ENCODE measurements at places on chromosomes 16 and 17.

- no peak for DNase-seq
Measured at GRCh38 chr17:12398441-12399051, 267.1 kb upstream of the MYOCD start.

DNA sequence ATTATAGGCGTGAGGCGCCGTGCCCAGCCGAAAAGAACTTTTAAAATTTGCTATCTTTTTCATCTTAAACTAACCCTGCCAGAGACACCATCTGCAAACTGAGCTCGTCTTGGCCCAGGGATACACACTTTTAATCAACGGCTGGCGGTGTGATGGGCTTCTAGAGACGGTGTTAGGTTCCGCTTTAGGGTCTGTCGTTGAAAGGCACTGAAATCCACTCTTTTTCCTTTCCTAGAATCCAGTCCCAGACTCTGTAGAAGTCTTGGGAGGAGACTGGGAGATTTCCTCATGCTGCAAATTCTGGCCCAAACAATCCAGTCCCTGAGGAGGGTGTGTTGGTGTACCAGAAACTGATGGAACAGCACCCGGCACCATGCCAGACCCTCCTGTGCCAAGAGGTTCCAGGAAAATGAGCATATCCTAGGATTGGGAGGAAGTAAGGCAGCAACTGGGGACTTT lies 52.0 kb upstream of the TEX2 start:
- DNase-seq, result no peak

DNA sequence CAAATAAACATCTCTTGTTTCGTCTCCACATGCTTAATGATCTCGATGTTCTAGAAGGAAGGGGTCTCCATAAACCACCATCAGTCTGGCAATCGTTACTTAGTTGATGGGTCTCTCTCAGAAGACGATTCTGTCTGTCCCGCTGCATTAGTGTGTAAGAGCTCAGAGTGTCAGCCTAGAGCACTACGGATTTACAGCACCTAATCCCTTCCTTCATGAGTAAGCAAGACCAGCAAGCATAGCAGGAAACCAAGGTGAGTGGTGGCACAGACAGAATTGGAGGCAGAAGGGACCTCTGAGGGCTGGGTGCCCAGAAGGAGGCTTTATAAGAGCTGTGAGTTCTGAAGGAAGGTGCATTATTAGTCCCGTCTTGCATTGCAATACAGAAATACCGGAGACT lies 440.1 kb downstream of the RBFOX1 start:
- DNase-seq, result no peak

DNA sequence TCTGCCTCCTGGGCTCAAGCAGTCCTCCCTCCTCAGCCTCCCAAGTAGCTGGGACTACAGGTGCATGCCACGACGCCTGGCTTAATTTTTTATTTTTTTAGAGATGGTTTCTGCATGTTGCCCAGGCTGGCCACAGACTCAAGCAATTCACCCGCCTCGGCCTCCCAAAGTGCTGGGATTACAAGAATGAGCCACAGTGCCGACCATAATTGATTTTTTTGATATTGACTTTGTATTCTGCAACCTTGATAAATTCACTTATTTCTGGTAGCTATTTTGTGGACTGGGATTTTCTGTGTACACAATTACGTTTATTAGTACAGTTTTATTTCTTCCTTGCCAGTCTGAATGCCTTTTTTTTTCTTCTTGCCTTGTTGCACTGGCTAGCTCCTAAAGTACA lies 30.0 kb downstream of the TAOK1 start:
- no peak for DNase-seq

- DNase-seq, result no peak
Measured at GRCh38 chr17:60095381-60095780, 16.7 kb upstream of the HEATR6 start.

GRCh38 chr17:82168568-82168967 lies 44.1 kb downstream of the CCDC57 start:
- DNase-seq, result no peak

- DNase-seq, result no peak
Measured at GRCh38 chr17:45374501-45374900, 57.7 kb upstream of the MAP3K14 start.

DNA sequence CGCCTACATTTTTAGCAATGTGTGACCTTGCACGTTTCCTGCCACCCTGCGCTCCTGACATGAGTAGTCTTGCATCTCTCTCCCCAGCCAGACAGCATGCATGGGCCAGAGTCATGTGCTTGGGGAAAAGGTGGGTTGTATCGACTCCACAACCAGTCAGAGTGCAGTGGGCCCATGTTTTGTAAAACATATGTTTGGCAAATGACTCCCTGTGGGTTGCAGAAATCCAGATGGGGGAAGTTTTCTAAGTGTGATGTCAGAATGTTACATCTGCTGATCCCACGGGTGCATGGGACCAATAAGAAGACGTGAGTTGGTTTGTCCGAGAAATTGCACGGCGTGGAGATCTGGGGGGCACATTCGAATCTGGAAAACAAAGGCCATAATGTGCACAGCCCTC lies 147.1 kb downstream of the FOXL1 start:
- no peak for DNase-seq

DNA sequence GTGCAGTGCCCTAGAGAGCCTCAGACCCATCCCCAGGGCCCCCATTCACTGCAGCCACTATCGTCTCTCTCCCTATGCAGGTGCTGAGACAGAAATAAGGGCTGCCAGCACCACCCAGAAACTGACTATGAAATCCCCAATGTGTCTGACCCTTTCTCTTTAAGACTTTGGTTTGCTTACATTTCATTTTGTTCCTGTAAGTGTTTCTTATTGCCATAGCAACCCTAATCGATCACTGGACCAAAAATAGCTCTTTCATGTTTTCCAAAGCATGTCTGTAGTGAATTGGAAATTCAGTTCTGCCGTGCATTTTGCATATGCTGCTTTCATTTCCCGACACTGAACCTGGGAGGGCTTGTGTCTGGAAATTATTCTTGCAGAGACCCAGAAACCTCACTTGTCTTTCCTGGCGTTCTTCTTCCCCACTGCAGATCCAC lies 148.7 kb upstream of the NOL11 start:
- no peak for DNase-seq

- no peak for DNase-seq
Measured at GRCh38 chr17:48011405-48012150, 26.0 kb downstream of the COPZ2 start.
